NCI-H1694 (cell line): ENCODE measurements at places on chromosomes 2 and 18.

DNA sequence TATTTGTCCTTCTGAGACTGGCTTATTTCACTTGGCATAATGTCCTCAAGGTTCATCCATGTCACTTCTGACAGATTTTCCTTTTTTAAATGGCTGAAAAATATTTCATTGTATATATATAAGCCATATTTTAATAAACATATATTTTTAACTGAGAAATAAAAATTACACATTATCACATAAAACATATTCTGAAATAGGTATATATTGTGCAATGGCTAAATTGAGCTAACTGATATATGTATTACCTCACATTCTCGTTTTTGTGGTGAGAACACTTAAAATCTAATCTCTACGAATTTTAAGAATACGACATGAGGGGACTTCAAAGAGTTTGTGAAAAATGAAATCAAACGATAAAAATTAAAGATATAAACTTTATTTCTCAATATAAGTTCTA lies 25.7 kb upstream of the ZSWIM2 start:
- no peak for DNase-seq

DNA sequence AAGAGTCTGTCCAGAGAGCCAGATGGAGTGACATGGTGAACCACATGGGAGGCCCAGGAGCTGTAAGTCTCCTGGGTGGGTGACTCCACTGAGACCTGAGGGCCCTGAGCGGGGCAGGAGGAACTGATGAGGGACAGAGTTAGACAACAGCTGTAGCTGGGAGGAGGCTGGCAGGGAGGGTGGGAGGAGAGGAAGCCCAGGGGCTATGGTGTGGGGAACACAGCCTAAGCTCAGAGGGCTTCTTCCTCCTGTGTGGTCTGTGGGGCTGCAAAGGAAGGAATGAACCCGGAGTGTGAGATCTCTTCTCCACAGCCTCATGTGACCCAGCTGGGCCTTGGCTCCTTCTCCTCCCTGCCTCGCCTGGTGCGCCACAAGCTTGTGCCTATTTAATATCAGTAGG lies 395.6 kb upstream of the HS6ST1 start:
- no peak for DNase-seq

- no peak for DNase-seq
Observed at GRCh38 chr18:43932140-43932539, 654.9 kb upstream of the SYT4 start.

- DNase-seq, result no peak
Observed at GRCh38 chr2:68926796-68927195, 25.9 kb downstream of the GKN2 start.

GRCh38 chr2:17311106-17311619 lies 207.1 kb downstream of the RAD51AP2 start:
- no peak for DNase-seq

- no peak for DNase-seq
Observed at GRCh38 chr2:181847702-181848101, 43.8 kb upstream of the ITPRID2 start.

DNA sequence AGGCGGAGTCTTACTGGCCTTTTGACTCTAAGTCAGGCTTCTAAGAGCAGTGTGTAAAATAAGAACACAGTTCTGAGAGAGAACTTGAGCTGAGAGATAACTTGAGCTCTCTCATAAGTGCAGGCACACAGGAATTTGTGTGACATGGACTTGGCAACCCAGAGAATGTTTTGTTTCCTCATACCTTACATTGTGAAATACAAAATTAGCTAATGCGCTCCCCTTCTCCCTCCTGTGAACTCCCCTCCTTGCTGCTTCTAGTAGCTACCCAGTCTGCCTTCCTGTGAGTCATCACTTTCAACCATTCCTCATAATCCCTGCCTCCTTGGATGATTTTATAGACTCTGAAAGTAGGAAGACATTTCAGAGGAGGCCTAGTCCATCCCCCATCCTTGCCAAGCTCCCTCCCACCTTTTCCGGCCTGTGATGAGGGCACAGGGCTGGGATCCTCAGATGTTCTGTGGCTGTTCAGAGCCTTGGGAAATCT lies 22.6 kb downstream of the FER1L5 start:
- DNase-seq, result no peak

GRCh38 chr18:42156281-42156680 lies 201.2 kb downstream of the PIK3C3 start:
- no peak for DNase-seq

GRCh38 chr2:138779406-138779780 lies 797 bp downstream of the NXPH2 start:
- DNase-seq, result no peak

DNA sequence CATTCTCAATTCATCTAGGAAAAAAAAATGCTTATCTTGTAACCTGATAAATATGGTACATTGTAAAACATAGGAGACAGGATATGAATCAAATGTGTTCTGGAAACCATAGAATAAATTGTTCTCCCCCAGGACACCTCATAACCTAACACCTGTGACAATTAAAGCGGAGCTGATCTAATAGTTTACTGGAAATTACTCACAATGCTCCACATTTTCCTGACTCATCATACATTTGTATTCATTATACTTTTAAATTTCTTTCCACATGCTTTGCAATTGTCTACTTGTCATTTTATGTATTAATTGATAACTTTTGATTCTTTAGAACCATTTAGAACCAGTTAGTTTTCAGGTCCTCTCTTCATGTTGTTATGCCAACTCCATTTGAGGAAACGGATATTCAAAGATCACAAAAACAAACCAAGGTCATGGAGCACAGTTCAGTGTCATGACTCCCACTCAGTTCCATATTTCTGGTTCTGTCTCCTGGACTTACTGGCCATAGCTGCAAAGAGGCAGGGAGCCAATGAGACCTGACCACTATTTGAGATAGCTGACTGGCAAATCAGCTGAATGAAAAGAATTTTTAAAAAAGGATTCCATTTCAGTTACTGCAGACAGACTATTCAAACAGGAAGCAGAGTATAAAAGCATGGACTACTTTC lies 128.5 kb downstream of the CALCRL start:
- no peak for DNase-seq

DNA sequence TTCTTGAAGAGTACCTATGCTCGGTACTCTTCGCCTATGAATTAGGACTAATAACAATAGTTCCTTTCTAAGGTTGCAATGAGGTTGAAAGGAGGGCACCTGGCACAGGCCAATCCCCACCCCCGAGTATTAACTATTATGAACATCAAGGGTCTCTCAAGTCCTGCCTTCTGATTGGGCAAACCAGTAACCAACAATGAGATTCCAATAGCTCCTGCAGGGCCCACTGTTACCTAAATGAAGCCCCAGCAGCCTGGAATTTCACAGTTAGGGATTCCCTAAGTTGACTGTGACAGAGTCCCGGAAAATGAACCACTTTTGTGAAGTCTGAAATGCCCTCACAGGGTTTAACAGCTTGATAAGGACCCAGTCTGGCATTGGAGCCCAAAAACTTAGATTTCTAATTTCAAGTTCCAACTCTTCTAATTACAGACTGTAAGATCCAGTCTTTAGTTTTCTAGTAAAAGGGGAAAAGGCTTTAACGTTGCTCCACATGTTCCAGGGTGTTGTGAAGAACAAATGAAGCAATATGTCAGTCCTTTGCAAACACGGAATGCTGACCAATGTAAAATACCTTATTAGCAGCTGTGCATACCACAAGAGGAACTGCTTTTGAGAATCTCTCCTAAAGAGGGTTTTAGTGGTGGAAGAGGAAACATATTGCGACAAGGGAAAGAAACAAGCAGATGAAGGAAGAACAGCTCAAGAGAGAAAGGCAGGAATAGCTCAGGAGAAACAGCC lies 277.7 kb upstream of the MAP2 start:
- no peak for DNase-seq

DNA sequence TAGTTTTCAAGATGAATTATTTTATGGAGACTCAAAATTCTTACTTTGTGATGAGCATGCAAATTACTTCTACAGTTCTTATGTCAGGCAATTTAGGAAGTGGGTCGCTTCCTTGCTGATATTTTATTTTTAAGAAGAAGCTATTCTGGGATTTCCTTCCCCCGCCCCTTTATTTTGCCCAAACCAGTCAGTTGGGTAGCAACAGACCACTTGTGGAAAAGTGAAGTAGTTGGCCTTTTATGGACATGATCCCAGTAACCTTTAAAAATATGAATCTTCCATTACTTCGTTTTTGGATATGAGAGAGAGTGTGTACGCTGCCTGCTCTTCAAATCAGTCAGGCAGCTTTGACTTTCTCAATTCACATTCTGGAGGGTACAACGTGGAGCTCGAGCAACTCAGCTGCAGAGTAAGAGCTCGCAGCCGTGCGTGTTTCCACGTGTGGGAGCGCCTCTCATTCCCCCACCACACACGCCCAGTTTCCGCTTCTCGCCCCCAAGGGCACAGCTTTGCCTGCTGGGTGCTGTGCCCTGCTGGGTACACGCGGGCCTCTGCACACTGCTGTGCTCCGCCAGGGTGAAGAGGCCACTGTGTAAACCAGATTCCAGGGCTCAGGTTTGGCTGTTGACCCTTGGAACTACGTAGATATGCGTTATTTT lies 92.6 kb downstream of the ITGB1BP1 start:
- DNase-seq, result no peak

DNA sequence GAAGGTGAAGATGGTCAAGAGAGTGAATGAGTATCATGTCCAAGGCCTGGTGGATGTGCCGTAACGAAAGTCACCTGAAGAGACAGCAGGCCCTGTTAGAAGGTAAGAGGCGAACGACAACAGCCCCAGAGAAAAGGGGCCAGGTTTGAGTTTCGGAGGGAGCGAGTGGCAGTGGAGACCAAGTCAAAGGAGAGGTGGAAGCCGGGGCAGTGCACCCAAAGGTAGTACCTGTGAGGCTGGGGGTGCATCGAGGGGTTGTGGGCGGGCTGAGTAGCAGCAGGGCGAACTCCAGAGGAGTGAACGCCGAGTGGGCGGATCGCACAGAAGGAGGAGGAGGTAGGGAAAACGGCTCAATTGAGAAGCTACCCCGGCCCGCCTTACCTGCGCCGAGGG lies 358 bp downstream of the USP37 start:
- DNase-seq, result no peak

DNA sequence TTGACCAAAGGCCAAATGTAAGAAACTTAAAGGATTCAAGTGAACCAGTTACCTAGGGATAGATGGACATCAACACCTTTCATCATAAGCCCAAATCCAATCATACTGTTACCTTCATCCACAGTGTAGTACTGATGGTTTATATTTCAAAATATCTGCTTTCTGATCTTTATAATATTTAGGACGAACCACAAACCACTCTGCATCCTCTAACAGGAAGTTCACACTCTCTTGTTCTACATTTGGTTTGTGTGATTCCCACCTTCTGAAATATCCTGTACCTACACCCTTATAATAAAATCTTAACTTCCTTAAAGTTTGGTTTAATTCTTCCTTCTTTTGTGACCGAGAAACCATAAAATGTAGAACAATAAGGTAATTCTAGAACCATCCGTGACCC lies 535.7 kb upstream of the CHAC2 start:
- DNase-seq, result no peak
